ENCODE measurements at places on chromosomes 7 and 10.

GRCh38 chr10:95976362-95977229 is 66.8 kb upstream of the CCNJ start:
- no peak overlapping the region for H3K27ac ChIP-seq
- no peak overlapping the region for H3K4me3 ChIP-seq
- no peaks in the 10 kb centered on the region for H3K36me3 ChIP-seq
- no peak for DNase-seq

- no peak overlapping the region for H3K27ac ChIP-seq
- H3K36me3 ChIP-seq = no peaks in the 10 kb centered on the region
- H3K4me3 ChIP-seq = no peak overlapping the region
- no peaks in the 10 kb centered on the region for H3K27me3 ChIP-seq
Observed at GRCh38 chr10:1620803-1621202, 116.5 kb downstream of the ADARB2 start.

DNA sequence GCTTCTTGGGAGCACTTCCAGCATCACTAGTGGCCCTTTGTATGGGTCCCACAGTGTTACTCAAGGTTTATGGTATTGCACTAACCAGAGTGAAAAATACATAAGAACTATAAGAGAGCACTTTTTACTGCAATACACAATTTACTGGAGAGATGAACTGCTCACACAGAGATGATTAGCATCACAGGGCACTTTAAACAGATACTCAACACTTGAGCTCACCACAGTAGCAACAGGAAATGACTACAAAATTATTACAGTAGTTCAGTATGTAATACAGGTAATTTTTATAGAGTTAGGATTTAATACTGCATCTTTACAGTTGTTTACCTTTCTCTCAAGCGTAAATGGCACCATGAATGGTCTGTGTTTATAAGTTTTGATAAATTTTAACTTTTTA is 68.2 kb upstream of the CDK1 start:
- DNase-seq = no peak
- no peaks in the 10 kb centered on the region for H3K27me3 ChIP-seq
- H3K27ac ChIP-seq = no peak overlapping the region
- no peak overlapping the region for H3K4me3 ChIP-seq
- no peaks in the 10 kb centered on the region for H3K4me1 ChIP-seq

GRCh38 chr7:121306565-121306964 is 22.2 kb upstream of the WNT16 start:
- no peaks in the 10 kb centered on the region for H3K4me1 ChIP-seq
- H3K27me3 ChIP-seq = no peaks in the 10 kb centered on the region
- no peak overlapping the region for H3K4me3 ChIP-seq
- H3K36me3 ChIP-seq = no peaks in the 10 kb centered on the region

GRCh38 chr7:37349979-37350590 is 98.6 kb downstream of the ELMO1 start:
- no peaks in the 10 kb centered on the region for H3K27me3 ChIP-seq
- no peaks in the 10 kb centered on the region for H3K36me3 ChIP-seq
- H3K27ac ChIP-seq = peak overlapping the region; percentile 10
- no peaks in the 10 kb centered on the region for H3K4me1 ChIP-seq
- DNase-seq = no peak
- no peak overlapping the region for H3K4me3 ChIP-seq

DNA sequence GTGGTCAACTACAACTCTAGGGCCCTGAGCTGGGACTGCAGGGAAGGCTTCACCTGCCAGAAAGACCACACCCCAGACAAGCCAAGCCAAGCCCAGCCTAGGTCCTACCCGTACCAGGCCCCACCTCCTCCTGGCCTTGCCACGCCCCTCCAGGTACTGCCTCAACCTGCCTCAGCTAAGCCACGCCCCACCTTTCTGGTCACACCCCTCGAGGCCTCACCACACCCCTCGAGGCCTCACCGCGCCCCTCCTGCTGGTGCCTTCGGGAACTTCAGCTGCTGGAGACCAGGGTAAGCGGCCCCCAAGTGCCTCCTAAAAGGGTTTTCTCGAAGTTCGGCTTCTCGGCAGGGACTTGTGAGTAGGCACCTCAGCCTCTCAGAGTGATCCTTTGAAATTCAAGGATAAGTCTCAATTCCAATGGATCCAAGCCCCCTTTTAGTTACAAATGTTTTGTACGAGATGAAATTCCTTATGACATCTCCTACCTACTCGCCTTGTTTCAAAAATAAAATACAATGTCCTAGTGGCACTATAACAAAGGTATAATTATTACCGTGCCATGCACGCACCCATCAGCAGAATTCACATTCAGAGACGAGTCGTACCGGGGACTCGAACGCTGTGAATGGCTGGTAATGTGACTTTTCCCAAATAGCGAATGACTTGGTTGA is 171.2 kb downstream of the ARHGAP21 start:
- H3K27me3 ChIP-seq = no peaks in the 10 kb centered on the region
- H3K4me1 ChIP-seq = no peaks in the 10 kb centered on the region
- H3K4me3 ChIP-seq = no peak overlapping the region
- no peaks in the 10 kb centered on the region for H3K36me3 ChIP-seq
- no peak overlapping the region for H3K27ac ChIP-seq

GRCh38 chr7:4033996-4034395 is 648.1 kb upstream of the FOXK1 start:
- no peak overlapping the region for H3K4me3 ChIP-seq
- no peaks in the 10 kb centered on the region for H3K36me3 ChIP-seq
- H3K27ac ChIP-seq = no peak overlapping the region
- H3K27me3 ChIP-seq = no peaks in the 10 kb centered on the region

DNA sequence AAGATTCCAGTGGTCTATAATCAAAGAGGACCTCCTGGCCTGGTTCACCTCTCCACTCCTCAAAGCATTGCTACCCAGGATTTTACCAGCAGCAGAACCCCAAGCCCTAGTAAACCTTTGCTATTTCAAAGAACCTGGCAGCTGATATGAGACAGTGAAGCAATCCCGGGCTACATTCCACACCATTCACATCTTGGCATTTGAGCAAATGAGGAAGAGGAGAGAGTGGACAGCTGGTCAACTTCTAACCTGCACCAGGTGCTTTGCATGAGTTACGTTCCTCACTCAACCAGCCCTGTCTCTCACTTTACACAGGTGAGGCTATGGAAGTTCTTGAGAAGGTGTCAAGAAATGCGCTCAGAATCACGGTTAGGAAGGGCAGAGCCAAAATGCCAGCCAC is 1.1 kb downstream of the CCDC3 start:
- no peak for DNase-seq
- no peaks in the 10 kb centered on the region for H3K36me3 ChIP-seq
- H3K4me1 ChIP-seq = peaks cover 11% of the 10 kb centered on the region
- H3K27me3 ChIP-seq = no peaks in the 10 kb centered on the region
- no peak overlapping the region for H3K27ac ChIP-seq

GRCh38 chr10:44975431-44976331 is 2.9 kb downstream of the DEPP1 start:
- DNase-seq = peak; percentile 79
- H3K4me1 ChIP-seq = no peaks in the 10 kb centered on the region
- H3K4me3 ChIP-seq = no peak overlapping the region
- peaks cover 4% of the 10 kb centered on the region for H3K36me3 ChIP-seq

DNA sequence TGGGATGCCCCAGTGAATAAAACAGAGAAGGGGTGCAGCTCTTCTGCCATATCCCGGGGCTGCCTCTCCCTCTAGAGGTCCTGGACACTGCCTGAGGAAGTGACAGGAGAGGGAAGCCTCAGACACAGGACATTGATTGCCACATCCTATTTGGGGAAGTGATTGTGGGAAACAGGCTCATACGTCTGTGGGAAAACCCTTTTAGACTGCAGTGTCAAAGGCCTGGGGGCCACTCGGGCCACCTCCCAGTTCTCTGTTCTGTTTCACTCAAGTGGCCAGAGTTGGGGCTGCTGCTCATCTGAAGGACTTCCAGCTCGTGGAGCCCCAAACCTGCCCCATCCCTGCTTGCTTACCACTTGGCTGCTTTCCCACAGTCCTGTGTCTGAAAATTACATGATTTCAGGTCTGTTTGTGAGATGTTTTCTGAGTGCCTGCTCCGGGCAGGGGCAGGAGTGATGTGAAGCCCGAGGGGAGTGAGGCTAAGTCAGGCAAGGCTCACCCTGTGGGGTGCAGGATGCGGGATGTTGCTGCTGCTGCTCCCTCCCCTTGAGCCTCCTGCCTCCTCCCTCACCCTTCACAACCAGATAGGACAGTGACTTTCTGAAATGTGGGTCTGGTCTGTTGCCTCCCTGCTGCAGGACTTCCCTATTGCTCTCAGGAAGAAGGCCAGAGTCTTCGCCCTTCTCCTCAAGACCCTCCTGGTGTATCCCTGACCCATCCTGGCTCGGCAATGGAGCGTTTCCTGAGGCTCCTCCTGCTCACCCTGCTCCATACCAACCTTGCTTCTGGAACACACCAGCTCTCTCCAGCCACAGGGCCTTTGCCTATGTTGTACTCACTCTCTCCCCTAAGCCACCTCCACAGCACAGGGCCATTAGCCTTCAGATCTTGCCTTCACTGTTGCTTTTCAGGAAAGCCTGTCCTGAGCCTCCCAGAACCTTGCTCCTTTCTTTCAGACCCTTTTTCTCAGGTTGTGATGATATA is 58.4 kb downstream of the NEURL1 start:
- no peak overlapping the region for H3K27ac ChIP-seq
- H3K4me1 ChIP-seq = no peaks in the 10 kb centered on the region
- H3K27me3 ChIP-seq = no peaks in the 10 kb centered on the region
- no peaks in the 10 kb centered on the region for H3K36me3 ChIP-seq

DNA sequence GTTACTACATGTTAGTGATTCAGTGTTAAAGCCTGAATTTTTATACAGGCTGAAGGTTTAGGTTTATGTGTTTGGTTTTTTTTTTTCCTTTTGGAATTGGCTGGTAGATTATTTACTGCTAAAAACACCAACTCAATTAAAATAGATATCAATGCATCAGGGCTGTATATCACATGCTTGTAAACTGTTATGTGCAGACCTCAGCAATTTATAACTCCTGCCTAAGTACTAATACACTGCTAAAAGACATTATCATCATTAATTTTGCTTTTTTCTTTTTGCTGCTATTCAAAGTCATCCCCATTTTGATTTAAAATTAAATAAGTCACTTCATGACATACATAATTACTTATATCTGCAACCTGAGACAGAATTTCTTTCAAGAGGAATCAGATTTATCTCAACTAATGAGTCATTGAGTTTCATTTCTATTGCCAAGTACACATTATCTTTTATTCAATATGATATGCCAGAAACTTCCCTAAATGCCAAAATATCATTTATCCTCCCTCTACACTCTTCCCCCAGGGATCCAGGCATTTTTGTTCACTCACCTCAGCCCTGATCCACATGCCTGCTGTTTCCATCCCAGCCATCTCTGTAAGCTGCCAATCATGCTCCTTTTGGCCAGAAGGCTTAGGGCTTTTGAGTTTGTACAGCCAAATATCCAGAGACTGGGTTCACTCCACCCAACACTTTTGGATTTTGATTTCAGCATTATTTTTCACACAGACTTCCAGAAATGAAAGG is 98.5 kb downstream of the POLR1F start:
- DNase-seq = no peak
- no peaks in the 10 kb centered on the region for H3K36me3 ChIP-seq
- no peak overlapping the region for H3K27ac ChIP-seq
- H3K4me3 ChIP-seq = no peak overlapping the region

- no peak overlapping the region for H3K27ac ChIP-seq
- H3K27me3 ChIP-seq = no peaks in the 10 kb centered on the region
- no peaks in the 10 kb centered on the region for H3K4me1 ChIP-seq
- H3K36me3 ChIP-seq = peaks cover 12% of the 10 kb centered on the region
Observed at GRCh38 chr10:73827346-73828089, 16.1 kb upstream of the NDST2 start.

- H3K27ac ChIP-seq = no peak overlapping the region
- no peak for DNase-seq
- H3K36me3 ChIP-seq = no peaks in the 10 kb centered on the region
- H3K27me3 ChIP-seq = no peaks in the 10 kb centered on the region
- no peaks in the 10 kb centered on the region for H3K4me1 ChIP-seq
Observed at GRCh38 chr7:1446620-1447032, 12.6 kb downstream of the MICALL2 start.

DNA sequence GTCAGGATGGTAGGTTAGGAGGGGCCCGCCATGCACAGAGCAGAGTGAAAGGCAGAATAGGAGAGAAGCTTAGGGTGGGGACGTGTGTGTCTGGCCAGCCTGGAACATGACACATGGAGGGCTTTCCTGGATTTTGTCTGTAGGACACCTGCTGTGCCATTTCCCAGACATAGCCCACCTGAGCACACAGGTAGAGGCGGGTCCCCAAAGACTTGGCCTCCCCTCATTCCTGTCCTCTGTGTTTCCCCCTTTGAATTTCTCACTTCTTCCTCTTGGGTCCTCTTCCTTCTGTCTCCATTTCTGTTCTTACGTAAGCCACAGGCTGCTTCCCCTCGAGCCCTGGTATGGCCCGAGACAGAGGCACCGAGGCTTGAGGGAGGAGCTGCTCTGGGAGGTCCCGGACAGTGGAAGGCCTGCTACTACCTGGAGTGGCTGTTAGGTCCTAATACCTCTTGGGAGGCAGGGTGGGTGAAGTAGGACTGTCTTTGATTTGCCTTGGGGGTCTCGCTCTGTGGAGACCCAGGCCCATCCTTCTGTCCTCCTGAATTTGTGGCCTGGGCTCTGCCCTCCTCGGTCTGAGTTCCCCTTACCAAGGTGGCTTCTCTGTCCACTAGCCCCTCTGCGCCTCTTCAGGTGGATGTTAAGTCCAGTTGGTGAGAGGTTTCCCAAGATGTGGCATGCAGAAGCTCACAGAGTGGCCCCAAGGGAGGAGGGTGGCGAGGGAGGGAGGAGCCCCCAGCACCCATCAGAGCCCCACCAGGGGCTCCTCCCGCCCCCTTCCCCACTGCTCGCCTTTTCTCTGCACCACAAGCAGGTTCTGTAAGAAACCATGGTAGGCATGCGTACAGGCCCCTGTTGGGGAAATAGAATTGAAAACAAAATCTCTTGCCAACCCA is 5.5 kb downstream of the ZNF775 start:
- H3K4me1 ChIP-seq = no peaks in the 10 kb centered on the region
- H3K4me3 ChIP-seq = no peak overlapping the region
- no peaks in the 10 kb centered on the region for H3K36me3 ChIP-seq
- no peak for DNase-seq

DNA sequence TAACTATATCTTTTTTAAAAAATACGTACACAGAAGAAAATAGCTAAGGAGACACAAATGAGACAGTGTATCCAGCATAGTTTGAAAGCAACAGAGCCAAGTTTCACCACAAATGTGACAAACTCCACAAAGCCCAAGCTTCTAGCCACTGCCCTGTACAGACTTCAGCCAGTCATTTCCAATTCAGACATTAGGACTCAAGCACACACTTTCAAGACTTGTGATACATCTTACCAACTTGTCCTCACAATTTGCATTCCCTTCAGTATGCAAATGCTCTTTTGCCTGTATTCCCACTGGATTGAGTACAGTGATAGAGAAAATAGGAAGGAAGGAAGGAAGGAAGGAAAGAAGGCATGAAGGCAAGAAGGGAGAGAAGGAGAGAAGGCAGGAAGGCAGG is 510.4 kb downstream of the KCNMA1 start:
- no peaks in the 10 kb centered on the region for H3K36me3 ChIP-seq
- H3K4me1 ChIP-seq = peaks cover 7% of the 10 kb centered on the region
- no peak overlapping the region for H3K27ac ChIP-seq
